Activated naive CD4-positive, alpha-beta T cell treated with anti-CD3 and anti-CD28 coated beads for 36 hours (primary cell): ENCODE measurements at places on chromosomes 1 and 21. TPM values are rescaled to one million over a fixed set of nuclear protein-coding genes. Genes with fewer than 3 reads are reported as not detected.

CLCA4 gene
- not detected for total RNA-seq

CHI3L1 gene
- total RNA-seq: 0.24 TPM

DNA sequence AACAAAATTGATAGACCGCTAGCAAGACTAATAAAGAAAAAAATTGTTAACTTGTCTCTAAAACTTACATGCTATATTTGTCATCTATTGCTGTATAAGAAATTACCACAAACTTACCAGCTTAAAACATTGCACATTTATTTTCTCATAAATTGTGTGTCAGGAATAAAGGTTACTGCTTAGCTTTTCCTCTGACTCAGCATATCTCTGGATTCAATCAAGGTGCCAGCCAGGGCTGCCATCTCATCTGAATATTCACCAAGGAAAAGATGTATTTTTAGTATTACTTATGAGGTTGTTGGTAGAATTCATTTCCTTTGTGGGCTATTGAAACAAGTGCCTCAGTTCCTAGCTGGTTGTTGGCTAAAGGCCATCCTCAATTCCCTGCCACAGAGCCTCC lies 912.6 kb upstream of the NEGR1 start:
- H3K27me3 ChIP-seq: no peaks in the 10 kb centered on the region
- no peak overlapping the region for H3K4me3 ChIP-seq
- no peak overlapping the region for H3K27ac ChIP-seq
- H3K36me3 ChIP-seq: no peaks in the 10 kb centered on the region
- no peaks in the 10 kb centered on the region for H3K4me1 ChIP-seq

GRCh38 chr1:26472901-26473845 lies 933 bp downstream of the HMGN2 start:
- H3K27ac ChIP-seq: peak overlapping the region; percentile 71
- peaks cover 49% of the 10 kb centered on the region for H3K4me1 ChIP-seq
- peaks cover 53% of the 10 kb centered on the region for H3K36me3 ChIP-seq

RYR2 gene
- total RNA-seq: not detected

DNA sequence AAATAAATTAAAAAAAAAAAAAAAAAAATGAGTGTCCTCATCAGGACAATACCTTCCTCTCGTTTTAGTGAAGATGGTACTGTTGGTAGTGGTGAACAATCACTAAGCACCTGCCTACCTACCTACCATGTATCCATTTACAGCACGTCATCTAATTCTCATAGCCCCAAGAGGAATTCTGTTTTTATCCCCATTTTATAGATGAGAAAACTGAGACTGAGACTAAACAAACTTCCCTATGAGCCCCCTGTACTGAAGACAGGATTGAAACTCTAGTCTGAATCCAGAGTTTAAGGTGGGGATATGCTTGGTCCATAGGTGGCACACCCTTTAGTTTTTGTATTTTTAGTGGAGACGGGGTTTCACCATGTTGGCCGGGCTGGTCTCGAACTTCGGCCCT lies 17.3 kb upstream of the THEMIS2 start:
- peaks cover 8% of the 10 kb centered on the region for H3K4me1 ChIP-seq
- H3K27me3 ChIP-seq: no peaks in the 10 kb centered on the region
- DNase-seq: no peak

- no peak overlapping the region for H3K27ac ChIP-seq
- H3K4me1 ChIP-seq: peaks cover 6% of the 10 kb centered on the region
- no peaks in the 10 kb centered on the region for H3K36me3 ChIP-seq
- peaks cover 5% of the 10 kb centered on the region for H3K27me3 ChIP-seq
- H3K4me3 ChIP-seq: no peak overlapping the region
These were observed 137.1 kb downstream of the PROX1 start for GRCh38 chr1:214124915-214125314.

- peak within 1 kb of the TSS; percentile 76 for H3K4me3 ChIP-seq
- H3K27ac ChIP-seq: peak within 1 kb of the TSS; percentile 100
- H3K27me3 ChIP-seq: no peaks in the 10 kb centered on the region
- H3K36me3 ChIP-seq: peaks cover 45% of the 10 kb centered on the region
These were observed at the start of gene BTBD19 for GRCh38 chr1:44808063-44808937. TSS of gene BTBD19 (plus strand) at chr1:44808523. CDS start at chr1:44808821, 298 bp downstream.

CHIA gene
- not detected for total RNA-seq

NCMAP gene
- 0.20 TPM for total RNA-seq

KIAA0040 gene
- 21.4 TPM for total RNA-seq

- H3K4me3 ChIP-seq: no peak overlapping the region
- no peaks in the 10 kb centered on the region for H3K27me3 ChIP-seq
- H3K4me1 ChIP-seq: no peaks in the 10 kb centered on the region
- no peaks in the 10 kb centered on the region for H3K36me3 ChIP-seq
- no peak for DNase-seq
These were observed 13.3 kb downstream of the CDK18 start for GRCh38 chr1:205517763-205518162.

GRCh38 chr21:46428987-46429710 lies 29.5 kb upstream of the DIP2A start:
- no peak overlapping the region for H3K4me3 ChIP-seq
- H3K36me3 ChIP-seq: peaks cover 18% of the 10 kb centered on the region
- no peak overlapping the region for H3K27ac ChIP-seq
- no peak for DNase-seq
- no peaks in the 10 kb centered on the region for H3K27me3 ChIP-seq
- peaks cover 8% of the 10 kb centered on the region for H3K4me1 ChIP-seq

GRCh38 chr1:217333939-217334338 lies 297.0 kb downstream of the GPATCH2 start:
- peak; percentile 6 for DNase-seq
- no peak overlapping the region for H3K27ac ChIP-seq
- H3K27me3 ChIP-seq: no peaks in the 10 kb centered on the region
- no peaks in the 10 kb centered on the region for H3K36me3 ChIP-seq
- H3K4me1 ChIP-seq: no peaks in the 10 kb centered on the region

TPTE gene
- not detected for total RNA-seq

GRCh38 chr1:167635156-167635648 lies 5.2 kb downstream of the RCSD1 start:
- no peaks in the 10 kb centered on the region for H3K27me3 ChIP-seq
- peak overlapping the region; percentile 60 for H3K27ac ChIP-seq
- DNase-seq: peak; percentile 2
- peaks cover 73% of the 10 kb centered on the region for H3K4me1 ChIP-seq
- no peak overlapping the region for H3K4me3 ChIP-seq

DNA sequence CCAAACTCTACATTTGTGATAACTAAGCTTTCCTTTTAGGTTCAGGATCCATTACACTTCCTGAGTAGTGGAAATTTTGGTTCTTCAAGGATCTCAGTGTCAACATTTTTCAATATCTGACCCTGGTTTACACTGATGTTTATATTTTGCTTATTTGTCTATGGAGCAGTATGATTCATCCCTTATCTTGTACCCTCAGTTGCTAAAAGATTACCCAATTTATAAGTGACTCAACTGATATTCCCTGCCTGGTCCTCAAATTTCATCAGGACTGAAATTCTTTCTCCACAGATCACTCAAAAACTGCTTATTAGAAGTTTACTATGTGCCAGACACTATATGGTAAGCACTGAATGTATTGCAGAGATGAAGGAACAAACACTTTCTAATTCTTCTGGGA lies 139.1 kb upstream of the CHRM3 start:
- no peaks in the 10 kb centered on the region for H3K27me3 ChIP-seq
- H3K27ac ChIP-seq: no peak overlapping the region
- no peaks in the 10 kb centered on the region for H3K4me1 ChIP-seq
- no peak for DNase-seq
- no peak overlapping the region for H3K4me3 ChIP-seq

- H3K36me3 ChIP-seq: peaks cover 1% of the 10 kb centered on the region
- H3K27me3 ChIP-seq: no peaks in the 10 kb centered on the region
- DNase-seq: no peak
- H3K4me3 ChIP-seq: peak overlapping the region; percentile 94
- peaks cover 38% of the 10 kb centered on the region for H3K4me1 ChIP-seq
These were observed 1.3 kb downstream of the AGO3 start for GRCh38 chr1:35932158-35932636.

- no peaks in the 10 kb centered on the region for H3K36me3 ChIP-seq
- H3K27ac ChIP-seq: no peak overlapping the region
- H3K4me1 ChIP-seq: peaks cover 20% of the 10 kb centered on the region
- peaks cover 2% of the 10 kb centered on the region for H3K27me3 ChIP-seq
These were observed 15.7 kb downstream of the ATP1A4 start for GRCh38 chr1:160167056-160167455.

PAQR6 gene
- total RNA-seq: 4.2 TPM

RGS16 gene
- 37.3 TPM for total RNA-seq

- H3K27me3 ChIP-seq: peaks cover 2% of the 10 kb centered on the region
- no peak for DNase-seq
- H3K27ac ChIP-seq: no peak overlapping the region
- H3K36me3 ChIP-seq: no peaks in the 10 kb centered on the region
These were observed 68.2 kb downstream of the FNBP1L start for GRCh38 chr1:93516164-93516563.

DNA sequence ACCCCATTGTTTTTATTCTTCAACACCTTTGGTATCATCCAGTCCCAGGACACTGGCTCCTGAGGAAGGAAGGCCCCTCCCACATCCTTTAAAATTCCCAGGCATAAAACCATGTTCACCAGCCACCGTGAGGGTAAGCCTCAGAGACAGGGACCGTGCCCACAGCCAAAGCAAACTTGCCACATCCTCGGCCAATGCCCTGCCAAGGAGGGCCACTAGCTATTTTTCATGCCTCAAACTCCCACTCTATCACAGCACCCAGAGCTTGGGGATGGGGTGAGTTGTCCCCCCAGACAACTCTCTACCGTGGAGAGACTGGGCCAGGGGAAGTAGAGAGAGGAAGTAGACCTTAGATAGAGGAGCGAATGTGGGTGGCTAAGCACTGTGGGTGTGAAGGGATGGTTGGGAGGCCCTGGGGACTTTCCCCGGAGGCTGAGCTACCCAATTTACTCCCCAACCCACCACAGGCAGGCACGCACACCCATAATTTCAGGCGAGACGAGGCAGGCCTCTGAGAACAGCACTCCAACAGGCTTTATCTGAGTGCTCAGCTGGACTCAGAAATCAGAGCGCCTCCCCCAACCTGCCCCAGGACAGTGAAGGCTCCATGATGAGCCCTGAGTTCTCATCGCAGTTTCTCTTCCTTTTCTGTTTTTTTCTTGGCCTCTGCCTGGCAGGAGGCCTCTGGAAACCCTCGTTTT lies 15.9 kb upstream of the BTG2 start:
- peak; percentile 97 for DNase-seq
- peak overlapping the region; percentile 83 for H3K4me3 ChIP-seq
- H3K36me3 ChIP-seq: no peaks in the 10 kb centered on the region
- H3K27ac ChIP-seq: peak overlapping the region; percentile 99

DNA sequence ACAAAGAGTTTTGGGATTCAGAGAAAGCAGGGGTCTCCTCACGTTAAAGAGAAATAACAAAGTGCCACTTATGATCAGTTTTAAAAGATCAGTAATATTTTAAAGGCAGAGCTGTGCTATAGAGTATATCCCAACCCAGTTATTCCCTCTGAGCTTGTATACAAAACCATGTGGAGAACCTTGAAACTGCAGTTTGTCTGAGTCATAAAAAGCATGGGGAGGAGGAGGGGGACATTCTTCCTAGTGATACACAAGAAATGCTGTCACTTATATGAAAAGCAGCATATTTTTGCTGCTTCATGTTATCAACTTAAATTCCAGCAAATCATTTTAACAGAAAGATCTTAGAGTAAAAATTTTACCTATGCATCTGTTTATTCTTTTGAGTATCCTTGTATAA lies 244.5 kb downstream of the GPR52 start:
- no peak for DNase-seq
- H3K4me3 ChIP-seq: no peak overlapping the region
- H3K27me3 ChIP-seq: no peaks in the 10 kb centered on the region
- H3K4me1 ChIP-seq: no peaks in the 10 kb centered on the region
- H3K27ac ChIP-seq: no peak overlapping the region
- peaks cover 2% of the 10 kb centered on the region for H3K36me3 ChIP-seq

LCE3E gene
- not detected for total RNA-seq

DNA sequence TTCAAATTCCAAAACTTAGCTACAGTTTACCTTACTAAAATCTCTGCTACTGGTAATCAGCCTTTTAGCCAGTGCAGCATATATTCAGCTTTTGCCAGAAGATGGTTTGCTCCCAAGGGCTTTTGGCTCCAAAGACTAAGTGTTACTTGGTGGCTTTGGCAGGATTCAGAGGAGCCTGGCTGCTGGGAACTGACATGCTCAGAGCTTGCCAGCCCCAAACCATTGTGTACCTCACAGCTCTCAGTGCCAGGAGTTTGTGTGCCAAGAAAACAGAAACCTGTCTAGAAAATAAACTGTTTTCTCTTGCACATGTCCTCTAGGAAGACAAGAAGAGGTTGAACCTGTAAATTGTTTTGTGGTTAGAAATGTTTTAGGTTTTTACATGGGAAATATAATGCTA lies 315.9 kb downstream of the ST6GALNAC3 start:
- no peaks in the 10 kb centered on the region for H3K36me3 ChIP-seq
- H3K27ac ChIP-seq: no peak overlapping the region
- DNase-seq: no peak
- no peaks in the 10 kb centered on the region for H3K27me3 ChIP-seq
- no peak overlapping the region for H3K4me3 ChIP-seq
- H3K4me1 ChIP-seq: no peaks in the 10 kb centered on the region

- no peaks in the 10 kb centered on the region for H3K4me1 ChIP-seq
- no peaks in the 10 kb centered on the region for H3K27me3 ChIP-seq
- no peaks in the 10 kb centered on the region for H3K36me3 ChIP-seq
- no peak overlapping the region for H3K27ac ChIP-seq
These were observed 553.3 kb upstream of the ZRANB2 start for GRCh38 chr1:71634159-71634558.

SLC30A1 gene
- total RNA-seq: 4.7 TPM

PTPRF gene
- total RNA-seq: 1.0 TPM

- H3K4me3 ChIP-seq: no peak overlapping the region
- no peaks in the 10 kb centered on the region for H3K4me1 ChIP-seq
These were observed 266.9 kb downstream of the TGFB2 start for GRCh38 chr1:218611916-218612585.

GRCh38 chr1:6775261-6776043 lies 9.8 kb upstream of the CAMTA1 start:
- DNase-seq: no peak
- peaks cover 3% of the 10 kb centered on the region for H3K27me3 ChIP-seq
- no peak overlapping the region for H3K4me3 ChIP-seq
- H3K36me3 ChIP-seq: no peaks in the 10 kb centered on the region

FCRL4 gene
- not detected for total RNA-seq
